ENCODE measurements at places on chromosomes 2 and 18. TPM values are rescaled to one million over a fixed set of nuclear protein-coding genes. Genes with fewer than 3 reads are reported as not detected.

DNA sequence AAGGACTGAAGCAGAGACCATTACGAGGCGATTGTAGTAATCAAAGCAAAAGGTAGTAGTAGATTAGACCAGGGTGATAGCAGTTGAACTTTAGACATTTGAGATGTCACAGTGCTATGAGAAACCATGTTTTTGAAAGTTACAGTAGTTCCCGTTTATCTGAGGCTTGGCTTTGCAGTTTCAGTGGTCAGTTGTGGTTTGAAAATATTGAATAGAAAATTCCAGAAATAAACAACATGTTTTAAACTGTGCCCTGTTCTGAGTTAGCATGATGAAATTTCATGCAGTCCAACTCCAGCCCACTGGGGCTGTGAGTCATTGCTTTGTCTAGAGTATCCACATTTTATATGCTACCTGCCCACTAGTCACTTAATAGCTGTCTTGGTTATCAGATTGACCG, 47.5 kb downstream of the ZNF638 start:
- H3K4me1 ChIP-seq, result peaks cover 14% of the 10 kb centered on the region
- no peak overlapping the region for H3K4me3 ChIP-seq
- peaks cover 59% of the 10 kb centered on the region for H3K36me3 ChIP-seq
- DNase-seq, result no peak
- H3K27me3 ChIP-seq, result no peaks in the 10 kb centered on the region

SCTR gene
- total RNA-seq, result not detected

- H3K27ac ChIP-seq, result no peak overlapping the region
- DNase-seq, result no peak
- no peaks in the 10 kb centered on the region for H3K36me3 ChIP-seq
- H3K4me1 ChIP-seq, result no peaks in the 10 kb centered on the region
- no peaks in the 10 kb centered on the region for H3K27me3 ChIP-seq
These were observed 411.7 kb upstream of the NETO1 start for GRCh38 chr18:73279498-73279897.

- H3K4me1 ChIP-seq, result no peaks in the 10 kb centered on the region
- H3K27me3 ChIP-seq, result no peaks in the 10 kb centered on the region
- DNase-seq, result no peak
- H3K36me3 ChIP-seq, result no peaks in the 10 kb centered on the region
- H3K4me3 ChIP-seq, result no peak overlapping the region
These were observed 820.8 kb upstream of the FAM98A start for GRCh38 chr2:34419856-34420255.

DNA sequence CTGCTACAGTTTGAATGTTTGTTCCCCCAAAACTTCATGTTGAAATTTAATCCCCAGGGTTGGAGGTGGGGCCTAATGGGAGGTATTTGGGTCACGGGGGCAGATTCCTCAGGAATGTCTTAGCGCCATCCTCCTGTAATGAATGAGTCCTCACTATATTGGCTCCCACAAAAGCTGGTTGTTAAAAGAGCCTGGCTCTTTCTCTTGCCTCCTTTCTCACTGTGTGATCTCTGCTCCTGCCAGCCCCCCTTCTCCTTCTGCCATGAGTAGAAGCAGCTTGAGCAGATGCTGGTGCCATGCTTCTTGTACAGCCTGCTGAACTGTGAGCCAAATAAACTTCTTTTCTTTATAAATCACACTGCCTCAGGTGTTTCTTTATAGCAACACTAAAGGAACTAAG, 721.0 kb upstream of the PKDCC start:
- H3K36me3 ChIP-seq, result no peaks in the 10 kb centered on the region
- no peak for DNase-seq
- peaks cover 6% of the 10 kb centered on the region for H3K27me3 ChIP-seq
- H3K4me3 ChIP-seq, result no peak overlapping the region
- no peak overlapping the region for H3K27ac ChIP-seq
